Neural progenitor cell (in vitro differentiated cells): ENCODE measurements at places on chromosomes 1 and 21.

DNA sequence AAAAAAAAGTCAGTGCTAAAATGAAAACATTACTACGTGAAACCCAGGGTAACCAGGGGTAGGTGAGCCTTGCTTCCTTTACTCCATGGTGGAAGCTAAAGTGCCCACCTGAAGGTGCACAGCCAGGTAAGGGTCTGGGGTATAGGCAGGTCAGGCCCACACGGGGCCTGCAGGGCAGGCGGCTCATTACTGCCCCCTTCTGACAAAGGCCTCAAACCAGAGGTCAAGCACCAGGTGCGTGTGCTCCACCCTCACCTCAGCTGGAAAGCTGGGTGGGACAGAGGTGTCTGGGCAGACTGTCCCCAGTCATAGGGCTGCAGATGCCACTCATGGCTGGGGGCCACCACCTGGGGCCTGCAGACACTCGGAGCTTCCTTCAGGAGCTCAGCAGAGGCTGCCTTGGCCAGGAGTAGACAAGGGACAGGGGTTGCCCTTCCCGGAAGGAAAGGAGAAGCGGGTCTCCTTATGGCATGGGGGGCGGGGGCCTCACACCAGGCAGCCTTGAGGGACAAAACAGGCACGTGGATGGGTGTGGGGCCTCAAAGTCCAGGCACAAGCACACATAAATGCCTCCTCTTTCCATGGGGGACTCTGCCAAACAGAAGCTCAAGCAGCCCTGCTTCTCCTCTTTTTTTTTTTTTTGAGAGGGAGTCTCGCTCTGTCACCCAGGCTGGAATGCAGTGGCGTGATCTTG lies 36.2 kb downstream of the ACOT7 start:
- DNase-seq, result peak; percentile 35

GRCh38 chr1:151943591-151943990 lies 34.3 kb upstream of the THEM4 start:
- DNase-seq, result no peak

- no peak for DNase-seq
Measured at GRCh38 chr1:118918940-118919259, 69.2 kb downstream of the TBX15 start.

- no peak for DNase-seq
Measured at GRCh38 chr1:169797281-169797680, 2.6 kb upstream of the METTL18 start.

DNA sequence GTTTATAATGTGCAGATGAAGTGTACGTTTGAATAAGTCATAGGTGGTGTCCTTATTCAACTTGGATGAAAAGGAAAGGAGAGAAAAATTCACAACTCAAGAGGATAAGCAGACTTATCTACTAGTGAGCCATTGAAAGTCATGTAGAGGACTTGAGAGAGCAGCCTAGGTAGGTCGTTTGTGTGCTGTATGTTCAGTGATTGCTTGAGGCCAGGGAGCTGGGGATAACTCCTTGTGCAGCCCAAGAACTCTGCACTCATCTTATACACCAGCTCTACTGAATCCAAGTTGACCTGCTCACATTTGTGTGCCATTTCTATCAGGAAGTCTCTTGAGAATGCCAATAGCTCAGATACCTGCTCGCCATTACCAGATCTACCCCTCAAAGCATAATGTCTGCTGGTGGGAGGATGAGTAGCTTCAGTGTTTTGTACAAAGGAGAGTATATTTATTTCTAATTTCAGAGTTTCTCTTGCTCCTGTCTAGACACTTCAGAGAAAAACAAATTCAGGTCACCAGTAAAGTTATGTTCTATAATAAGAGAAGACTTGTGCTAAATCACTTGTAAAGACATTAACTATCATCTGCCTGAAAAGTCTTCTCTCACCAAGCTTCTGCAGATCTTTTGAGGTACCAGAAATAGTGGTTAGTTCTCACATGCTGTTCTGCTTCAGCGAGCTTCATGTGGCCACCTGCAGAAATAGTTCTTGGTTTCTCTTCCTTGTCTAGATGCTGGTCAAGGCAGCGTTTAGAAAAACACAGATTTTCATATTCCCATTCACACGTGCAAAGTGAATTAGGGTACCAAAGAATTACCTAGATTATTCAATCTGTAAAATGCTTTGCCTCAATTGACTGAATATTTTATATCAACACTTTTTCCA lies 10.8 kb downstream of the S1PR1 start:
- no peak for DNase-seq

GRCh38 chr1:185033686-185034085 lies 11.7 kb upstream of the RNF2 start:
- DNase-seq, result no peak

DNA sequence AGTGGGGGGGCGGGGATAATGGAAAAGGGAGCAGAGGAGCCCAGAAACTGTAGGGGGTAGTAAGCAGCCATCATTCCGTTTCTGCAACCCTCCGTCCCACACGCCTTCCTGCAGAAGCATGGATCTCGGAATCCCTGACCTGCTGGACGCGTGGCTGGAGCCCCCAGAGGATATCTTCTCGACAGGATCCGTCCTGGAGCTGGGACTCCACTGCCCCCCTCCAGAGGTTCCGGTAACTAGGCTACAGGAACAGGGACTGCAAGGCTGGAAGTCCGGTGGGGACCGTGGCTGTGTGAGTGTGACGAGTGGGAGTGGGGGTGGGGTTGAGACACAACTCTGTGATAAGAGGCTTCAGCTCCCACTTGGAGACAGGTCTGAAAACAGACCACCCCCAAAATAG lies 706 bp downstream of the CREB3L4 start:
- no peak for DNase-seq

DNA sequence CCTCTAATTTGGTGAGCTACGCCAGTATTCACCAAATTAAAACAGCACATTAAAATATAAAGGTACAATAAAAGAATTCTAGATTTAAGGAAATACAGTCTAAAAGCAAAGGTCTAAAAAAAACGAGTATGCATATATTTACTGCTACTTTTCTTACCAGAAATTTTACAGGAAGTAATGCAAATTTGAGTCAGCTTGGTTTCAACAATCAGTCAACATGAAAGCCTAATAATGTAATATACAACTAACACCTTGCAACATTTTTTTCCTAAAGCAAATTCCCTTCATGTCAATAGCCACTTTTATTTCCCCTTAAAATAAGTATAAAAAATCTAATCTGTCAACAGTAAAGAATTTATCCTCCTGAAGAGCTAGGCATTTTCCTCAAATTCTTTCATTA lies 11.9 kb downstream of the PTP4A2 start:
- DNase-seq, result no peak

DNA sequence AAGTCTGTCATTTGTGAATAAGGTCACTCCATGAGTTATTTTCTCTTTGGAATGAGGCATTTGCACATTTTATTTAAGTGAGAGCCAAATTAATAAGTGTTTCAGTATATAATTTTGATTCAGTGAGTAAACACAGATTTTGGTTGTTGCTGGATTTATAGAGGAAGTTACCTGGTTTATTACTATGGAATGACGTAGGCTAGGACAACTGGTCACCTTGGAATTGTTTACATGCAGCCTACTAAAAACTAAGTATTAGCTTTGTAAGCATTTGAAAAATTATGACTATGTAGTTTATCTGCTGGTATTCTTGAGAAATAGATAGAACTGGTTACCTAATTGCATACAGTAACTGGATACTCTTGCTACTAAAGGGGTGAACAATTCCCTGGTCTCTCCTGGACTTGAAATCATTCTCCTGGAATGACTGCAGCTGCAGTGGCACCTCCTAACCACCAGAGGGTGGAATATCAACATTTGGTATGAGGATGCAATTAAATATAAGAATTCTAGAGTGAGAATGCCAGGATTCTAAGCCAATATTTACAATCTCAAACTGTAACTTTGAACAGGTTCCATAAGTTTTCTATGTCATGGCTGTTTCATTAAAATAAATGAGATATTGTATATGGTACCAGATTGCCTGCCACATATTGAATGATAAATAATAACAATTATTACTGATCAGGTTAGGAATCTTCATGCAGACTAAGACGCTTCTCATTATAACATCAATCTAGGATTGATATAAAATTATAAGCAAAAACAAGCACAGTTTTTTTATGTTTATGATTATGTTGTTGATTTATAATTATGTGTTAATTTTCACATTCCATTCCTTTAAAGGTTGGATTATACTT lies 3.5 kb upstream of the KRTAP27-1 start:
- DNase-seq, result peak; percentile 52

DNA sequence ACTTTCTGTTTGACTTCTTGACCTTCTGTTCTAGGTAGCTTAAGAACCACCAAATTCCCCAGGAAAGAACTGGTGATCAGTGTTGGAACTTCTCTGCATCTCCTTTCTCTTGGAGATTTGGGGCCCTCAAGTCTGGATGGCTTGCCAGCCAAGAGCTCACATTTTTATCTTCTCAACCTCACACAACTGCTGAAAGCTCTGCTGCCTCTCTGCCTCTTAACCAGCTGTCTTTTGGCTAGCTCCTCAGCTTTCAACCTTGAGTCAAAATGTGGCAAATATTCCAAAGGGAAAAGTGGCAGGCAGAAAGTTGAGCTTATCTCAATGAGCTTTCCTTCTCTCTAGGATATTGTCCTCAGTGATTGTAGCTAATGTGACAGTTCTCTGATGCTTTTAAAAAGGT lies 89.2 kb upstream of the CCDC190 start:
- no peak for DNase-seq

DNA sequence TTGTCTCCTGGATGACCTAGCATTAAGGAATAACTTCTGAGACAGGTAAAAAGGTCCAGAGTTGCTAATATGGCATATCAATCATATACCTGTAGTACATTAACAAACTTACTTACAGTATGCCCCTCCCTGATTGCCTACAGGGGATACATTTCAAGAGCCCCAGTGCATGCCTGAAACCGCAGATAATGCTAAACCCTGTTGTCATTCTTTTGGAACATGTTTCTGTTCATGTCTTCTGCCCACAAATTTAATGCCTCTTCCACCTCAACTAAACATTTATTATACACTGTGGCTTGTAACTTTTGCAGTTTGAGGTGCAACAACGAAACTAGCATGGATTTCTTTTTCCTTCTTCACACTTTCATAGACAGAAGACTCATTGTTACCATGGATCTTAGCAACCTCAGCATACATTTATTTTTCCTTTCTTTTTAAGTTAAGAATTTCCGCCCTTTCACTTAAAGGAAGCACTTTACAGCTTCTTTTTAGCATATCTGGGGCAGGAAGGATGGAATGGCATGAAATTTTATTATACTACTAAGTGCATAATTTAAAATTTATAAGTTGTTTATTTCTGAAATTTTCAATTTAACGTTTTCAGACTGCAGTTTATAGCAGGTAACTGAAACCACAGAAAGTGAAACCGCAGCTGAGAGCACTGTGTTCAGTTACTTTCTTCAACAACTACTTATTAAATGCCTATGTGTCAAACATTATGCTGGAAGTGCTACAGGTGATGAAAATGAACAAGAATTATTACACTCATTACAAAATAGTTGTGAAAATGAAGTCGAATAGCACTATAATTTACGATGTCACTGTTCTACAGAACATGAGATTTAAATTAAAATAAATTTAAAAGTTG lies 25.3 kb downstream of the F13B start:
- no peak for DNase-seq

DNA sequence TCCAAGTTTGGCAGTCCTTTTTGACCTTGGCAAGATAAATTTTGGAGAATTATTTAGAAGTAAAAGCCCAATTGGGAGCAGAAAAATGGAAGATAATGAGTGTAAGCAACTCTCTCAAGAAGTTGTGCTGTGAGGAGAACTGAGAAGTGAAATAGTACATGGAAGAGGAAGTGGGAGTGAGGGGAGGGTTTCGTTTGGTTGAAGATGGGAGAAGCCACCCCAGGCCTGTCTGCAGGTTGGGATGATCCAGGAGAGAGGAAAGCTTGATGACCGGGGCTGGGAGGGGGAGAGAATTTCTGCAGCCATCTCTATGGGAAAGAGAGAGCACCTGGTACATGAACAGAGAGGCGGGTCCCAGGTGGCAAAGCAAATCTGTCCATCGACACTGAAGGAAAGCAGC lies 8.6 kb upstream of the RCAN1 start:
- no peak for DNase-seq

GRCh38 chr1:68623700-68624099 lies 126.8 kb upstream of the DEPDC1 start:
- no peak for DNase-seq

DNA sequence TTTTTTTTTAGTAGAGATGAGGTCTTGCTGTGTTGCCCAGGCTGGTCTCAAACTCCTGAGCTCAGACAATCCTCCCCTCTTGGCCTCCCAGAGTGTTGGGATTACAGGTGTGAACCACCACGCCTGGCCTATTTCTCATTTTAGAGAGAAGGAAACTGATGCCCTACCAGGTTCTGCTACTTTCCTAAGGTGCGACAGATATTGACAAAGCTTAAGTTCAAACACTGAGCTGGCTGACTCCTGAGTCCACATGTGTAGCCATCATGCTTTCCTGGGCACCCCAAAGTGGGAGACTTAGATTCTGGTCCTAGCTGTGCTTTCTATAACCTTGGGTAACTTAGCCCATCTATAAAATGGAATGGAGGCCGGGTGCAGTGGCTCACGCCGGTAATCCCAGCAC lies 5.1 kb upstream of the TMEM222 start:
- no peak for DNase-seq

GRCh38 chr1:212287261-212287895 lies 2.2 kb downstream of the PPP2R5A start:
- DNase-seq, result peak; percentile 10

- DNase-seq, result no peak
Measured at GRCh38 chr21:33495743-33496142, 4.2 kb upstream of the DNAJC28 start.

- no peak for DNase-seq
Measured at GRCh38 chr1:2812136-2812535, 10.6 kb upstream of the TTC34 start.

DNA sequence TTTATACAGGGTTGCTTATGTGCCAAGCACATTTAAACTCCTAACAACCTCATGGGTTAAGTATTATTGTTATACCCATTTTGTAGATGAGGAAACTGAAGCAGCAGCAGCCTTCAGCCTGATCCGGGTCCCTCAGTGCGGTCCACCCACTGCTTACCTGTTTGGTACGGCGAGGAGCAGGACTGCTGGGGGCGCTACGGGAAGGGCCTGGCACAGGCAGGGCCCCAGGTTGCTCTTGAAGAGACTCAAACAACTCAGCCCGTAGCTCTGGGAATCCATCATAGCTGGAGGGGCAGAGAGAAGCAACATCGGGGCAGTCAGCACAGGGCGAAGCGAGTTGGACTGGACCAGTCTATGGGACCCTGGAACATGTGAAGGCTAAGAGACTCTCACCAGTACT lies 9.2 kb downstream of the DENND4B start:
- no peak for DNase-seq

DNA sequence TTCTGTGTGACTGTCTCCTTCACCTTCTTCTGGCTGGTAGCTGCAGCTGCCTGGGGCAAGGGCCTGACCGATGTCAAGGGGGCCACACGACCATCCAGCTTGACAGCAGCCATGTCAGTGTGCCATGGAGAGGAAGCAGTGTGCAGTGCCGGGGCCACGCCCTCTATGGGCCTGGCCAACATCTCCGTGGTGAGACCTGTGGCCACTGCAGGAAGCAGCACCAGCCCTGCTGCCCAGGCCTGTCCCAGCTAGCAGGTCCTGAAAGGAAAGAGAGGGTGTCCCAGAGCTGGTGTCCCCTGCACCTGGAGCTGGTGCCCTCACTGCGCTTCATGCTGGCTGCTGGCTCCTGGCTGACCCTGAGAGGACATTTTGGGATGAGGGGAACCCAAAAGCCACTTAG lies 5.9 kb upstream of the ATXN7L2 start:
- no peak for DNase-seq

- peak; percentile 35 for DNase-seq
Measured at GRCh38 chr1:208455821-208456220, 211.6 kb upstream of the PLXNA2 start.
